Psoas muscle (tissue), 8 donors: ENCODE measurements at places on chromosomes 2 and 18. TPM values are rescaled to one million over a fixed set of nuclear protein-coding genes. Genes with fewer than 3 reads are reported as not detected.

EPAS1 gene
- polyA plus RNA-seq: 39.2 TPM

GRCh38 chr2:64950226-64951160 is 38.7 kb upstream of the SLC1A4 start:
- DNase-seq: no peak

DNA sequence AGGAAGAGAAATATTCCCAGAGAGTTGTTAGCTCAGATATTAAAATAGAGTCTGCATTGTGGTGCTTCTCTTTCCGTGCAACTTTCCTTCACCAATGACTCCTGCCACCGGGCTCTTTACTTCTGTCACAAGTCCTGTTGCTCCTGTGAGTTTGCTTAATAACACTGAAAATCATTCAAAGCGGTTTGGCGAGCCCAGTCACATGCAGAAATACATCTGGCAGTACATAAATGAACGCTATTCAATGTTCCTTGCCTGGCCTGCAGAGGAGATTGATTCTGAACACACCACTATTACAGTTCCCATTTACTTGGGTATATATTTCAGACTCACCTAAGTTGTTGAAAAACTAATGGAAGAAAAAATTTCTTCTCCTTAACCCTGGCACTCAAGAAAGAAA is 276.6 kb downstream of the ZNF521 start:
- no peak for DNase-seq

RIT2 gene
- not detected for polyA plus RNA-seq

PRKAG3 gene
- 9.2 TPM for polyA plus RNA-seq

GRCh38 chr2:108169982-108170625 is 69.7 kb upstream of the SULT1C3 start:
- no peak for DNase-seq

IDH1 gene
- 17.9 TPM for polyA plus RNA-seq

- DNase-seq: no peak
These were observed 149.2 kb upstream of the KLHL29 start for GRCh38 chr2:23235736-23236135.
